Brain microvascular endothelial cell (primary cell): ENCODE measurements at places on chromosomes 11 and 22.

DNA sequence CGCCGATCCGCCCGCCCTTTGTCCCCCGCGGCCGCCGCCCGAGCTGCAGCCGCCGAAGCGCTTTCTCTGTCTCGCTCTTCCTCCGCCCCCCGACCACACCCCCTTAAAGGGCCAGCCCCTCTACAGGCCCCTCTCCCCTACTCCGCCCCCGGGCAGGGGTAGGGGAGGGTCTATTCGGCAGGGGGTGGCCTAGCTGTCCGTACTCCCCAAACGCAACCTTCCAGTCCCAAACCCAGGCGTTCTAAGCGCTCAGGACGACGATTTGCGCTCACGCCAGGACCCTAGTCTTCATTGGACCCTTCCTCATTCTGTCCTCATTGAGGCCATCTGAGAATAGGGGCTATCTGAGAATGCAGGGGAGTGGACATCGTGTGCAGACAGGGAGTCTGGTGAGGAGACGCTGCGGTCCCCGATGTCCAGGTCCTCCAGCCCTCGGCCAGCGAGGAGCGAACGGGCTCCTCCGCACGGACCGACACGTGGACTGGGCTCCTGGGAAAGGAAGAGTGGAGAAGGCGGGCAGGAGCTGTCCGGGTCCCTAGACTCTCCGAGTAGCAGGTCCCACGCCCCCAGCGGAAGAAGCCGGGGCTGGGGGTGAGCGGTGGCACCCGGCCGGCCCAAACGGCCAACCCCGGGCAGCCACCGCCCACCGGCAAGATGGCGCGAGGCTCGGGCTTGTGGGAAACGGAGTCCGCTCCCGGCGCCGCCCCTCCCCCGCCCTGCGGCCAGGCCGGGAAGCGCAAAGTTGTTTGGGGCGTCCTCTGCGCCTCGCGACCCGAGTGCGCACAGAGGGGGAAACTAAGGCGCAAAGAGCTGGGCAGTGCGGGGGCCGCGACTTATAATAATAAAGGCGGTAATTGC, at the start of gene PPP1R14B:
Gene PPP1R14B (minus strand): TSS at position 73 of the 858 bp plus-strand sequence. CDS start 270 bp downstream, outside the sequence.
- peak; percentile 74 for DNase-seq

DNA sequence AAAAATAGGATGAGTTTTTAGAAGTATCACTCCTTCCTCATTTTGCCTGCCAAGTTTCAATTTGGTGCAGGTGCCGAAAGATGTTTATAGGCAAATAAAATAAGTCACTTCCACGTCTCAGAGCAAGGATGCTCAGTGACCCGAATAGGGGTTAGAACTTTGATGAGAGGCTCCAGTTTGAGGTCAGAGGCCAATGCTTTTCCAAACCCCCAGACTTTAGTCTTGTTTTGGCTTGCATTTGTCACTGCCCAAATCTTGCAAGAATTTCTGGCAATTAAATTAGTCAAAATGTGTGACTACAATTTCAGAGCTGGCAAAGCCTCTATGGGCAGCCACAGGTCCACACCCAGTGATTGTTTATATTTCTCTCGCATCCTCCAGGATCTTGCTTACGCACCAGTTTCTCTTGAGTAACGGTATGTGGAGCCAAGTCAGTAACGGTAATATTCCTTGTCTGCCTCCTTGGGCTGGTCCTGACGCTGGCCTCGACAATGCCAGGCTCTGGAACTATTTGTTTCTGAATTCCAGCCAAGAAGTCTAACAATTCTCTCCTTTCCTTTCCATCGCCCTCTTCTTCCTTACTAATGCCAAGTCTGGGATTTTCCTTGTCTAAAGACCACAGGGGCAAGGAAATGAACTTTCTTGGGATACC, 9.9 kb upstream of the NUP160 start:
- DNase-seq, result no peak

DNA sequence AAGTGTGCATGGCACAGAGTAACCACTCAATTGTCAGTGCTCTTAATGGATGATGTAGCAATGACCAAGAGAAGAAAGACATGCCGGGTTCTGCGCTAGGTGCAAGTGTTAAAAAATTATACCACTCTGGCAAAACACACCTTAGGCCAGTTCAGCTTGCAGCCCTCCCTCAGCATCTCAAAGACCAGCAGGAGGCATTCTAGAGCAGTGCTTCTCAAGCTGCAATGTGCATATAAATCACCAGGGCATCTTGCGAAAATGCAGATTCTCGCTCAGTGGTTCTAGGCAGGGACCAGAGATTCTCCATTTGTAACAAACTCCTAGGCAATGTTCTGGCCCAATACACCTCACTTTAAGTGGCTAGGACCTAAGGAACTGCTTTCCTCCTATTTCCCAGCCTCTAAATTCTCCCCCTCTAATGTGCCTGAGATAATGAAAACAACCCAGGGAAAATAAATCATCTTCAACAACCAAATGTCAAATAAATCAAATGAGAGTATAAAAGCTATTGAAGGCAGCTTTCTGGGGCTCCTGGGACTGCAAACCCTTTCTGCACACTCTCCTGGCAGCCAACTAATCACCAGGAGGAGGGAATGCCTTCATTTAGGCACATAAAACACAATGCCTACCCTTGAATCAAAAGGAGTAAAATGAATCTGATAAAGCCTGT, 337.2 kb upstream of the API5 start:
- DNase-seq, result no peak

- DNase-seq, result no peak
Measured at GRCh38 chr11:60457576-60457975, 1.9 kb downstream of the MS4A1 start.

DNA sequence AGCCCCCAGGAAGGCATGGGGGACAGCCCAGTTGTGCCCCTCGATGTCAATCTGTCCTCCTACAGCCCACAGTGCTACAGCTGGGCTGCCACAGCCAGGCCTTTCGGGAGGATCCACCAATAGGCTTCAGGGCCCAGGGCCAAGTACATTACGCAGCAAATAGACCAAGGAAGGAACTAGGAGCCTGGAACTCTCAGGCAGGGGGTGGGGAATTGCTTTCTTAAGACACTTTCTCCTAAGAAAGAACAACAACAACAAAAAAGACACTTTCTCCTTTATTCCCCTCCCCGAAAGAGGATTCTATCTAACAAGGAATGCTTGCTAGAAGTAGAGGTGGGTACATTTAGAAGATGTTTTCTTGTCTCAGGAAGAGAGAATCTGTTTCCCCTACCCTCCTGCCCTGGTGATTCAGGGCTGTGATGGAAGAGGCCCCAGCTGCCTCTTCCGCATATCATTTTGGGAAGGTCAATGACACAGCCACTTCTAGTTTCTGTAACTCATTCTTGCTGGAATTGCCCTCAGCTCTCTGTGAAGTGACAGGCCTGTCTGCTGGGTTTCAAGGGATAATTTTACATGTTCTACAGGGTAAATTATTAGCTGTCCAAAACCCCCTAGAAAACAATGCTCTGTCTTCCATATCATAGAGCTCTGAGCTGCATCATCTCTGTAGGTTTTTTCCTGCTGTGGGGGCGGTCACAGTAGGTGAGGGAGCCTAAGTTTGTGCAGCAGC, 6.0 kb upstream of the MALAT1 start:
- peak; percentile 81 for DNase-seq

GRCh38 chr11:7668911-7669310, 4.4 kb downstream of the CYB5R2 start:
- DNase-seq, result no peak

DNA sequence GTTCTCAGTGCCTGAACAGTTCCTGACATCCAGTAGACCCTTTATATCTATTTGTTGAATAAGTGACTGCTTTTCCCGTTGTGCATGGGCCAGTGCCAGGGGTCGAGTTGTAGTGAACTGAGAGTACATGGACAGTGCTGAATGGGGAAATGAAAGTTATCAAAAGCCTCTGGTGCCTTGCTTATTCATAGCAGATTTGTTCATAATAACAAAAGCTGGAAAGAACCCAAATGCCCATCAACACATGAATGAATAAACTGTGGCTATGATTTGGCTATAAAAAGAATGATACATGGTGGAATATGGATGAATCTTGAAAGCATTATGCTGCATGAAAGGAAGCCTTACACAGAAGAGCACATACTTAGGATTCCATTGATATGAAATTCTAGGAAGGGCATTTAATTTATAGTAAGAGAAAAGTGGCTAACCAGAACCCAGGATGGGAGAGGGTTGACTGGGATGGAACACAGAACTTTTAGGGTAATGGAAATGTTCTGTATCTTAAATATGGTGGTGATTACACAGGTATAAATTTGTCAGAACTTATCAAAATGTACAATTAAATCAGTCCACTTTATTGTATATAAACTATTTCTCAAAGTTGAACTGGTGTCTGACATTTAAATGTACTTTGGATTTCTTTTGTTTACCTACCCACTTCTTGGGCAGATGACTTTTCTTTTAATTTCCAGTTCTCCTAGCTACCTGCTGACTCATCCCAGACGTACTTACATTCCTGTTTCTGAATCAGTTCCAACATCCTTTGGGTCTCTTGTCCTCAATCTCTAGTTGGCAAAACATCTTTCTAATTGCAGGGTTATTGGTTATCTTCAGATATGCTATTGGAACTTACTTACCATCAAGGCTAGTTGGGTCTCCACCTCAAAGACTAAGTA, 42.8 kb downstream of the PACS1 start:
- peak; percentile 84 for DNase-seq

GRCh38 chr11:72524711-72525110, 90.4 kb upstream of the CLPB start:
- DNase-seq, result peak; percentile 63
